ENCODE measurements at places on chromosomes 11 and 22.

DNA sequence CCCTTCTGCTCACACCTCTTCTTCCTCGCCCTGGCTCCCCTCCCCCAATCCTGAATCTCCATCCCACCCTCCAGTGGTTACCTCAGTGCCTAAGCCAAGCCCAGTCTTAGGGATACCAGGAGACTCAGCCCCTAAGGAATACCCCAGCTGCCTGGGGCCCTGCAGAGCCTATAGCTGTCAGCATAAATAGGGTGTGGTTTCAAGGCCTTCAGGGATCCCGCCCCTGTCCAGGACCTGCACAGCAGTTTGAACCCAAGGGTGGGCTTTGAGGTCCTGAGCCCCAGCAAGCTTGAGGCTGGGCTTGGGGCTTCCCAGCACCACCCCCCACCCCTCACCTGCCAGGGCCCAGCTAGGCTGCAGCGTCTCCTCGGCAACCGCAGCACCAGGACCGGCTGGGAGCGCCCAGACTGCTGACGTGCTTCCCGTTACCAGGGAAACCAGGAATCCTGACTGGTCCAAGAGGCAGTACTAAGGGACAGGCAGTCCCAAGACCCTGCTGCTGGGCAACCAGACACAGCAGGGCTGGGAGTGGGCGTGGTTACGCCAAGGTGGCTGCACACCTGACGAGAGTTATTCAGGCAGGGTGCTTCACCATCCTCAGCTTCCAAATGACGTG lies 13.7 kb downstream of the APBB1 start:
- no peak for DNase-seq

DNA sequence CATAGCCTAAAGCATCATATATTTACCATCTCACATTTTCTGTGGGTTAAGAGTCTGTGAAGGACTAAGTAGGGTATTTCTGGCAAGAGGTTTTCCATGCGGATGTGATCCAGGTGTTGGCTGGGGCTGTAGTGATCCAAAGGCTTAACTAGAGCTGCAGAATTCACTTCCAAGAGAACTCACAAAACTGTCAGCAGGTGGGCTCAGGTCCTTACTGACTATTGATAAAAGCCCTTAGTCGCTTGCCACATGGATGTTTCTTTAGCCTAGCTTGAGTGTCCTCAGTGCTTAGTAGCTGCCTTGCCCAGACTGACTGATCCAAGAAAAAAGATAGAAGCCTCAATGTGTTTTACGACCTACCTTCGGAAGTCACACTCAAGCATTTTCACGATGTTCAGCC lies 250.8 kb downstream of the CNTN5 start:
- DNase-seq, result no peak

- no peak for DNase-seq
Observed at GRCh38 chr11:77115181-77115611, 12.6 kb downstream of the OMP start.

DNA sequence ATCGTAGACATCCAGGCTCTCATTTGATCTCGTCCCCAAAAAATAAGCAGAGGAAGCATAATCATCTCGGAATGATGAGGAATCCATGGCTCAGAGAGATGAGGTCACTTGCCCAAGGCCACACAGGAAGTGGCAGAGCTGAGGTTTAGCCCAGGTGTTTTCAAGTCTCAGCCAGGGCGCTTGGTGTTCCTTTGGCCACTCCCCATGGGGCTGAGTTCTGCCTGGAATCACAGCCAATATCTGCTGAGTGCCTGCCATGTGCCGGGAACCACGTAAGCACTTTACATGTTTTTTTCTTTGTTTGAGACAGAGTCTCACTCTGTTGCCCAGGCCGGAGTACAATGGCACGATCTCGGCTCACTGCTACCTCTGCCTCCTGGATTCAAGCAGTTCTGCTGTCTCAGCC lies 29.5 kb upstream of the MYH9 start:
- no peak for DNase-seq

GRCh38 chr11:121473064-121473777 lies 20.5 kb upstream of the SORL1-AS1 start:
- DNase-seq, result no peak

GRCh38 chr22:28670161-28670560 lies 9.5 kb downstream of the TTC28 start:
- DNase-seq, result no peak

GRCh38 chr22:25645964-25646363 lies 81.5 kb downstream of the GRK3 start:
- DNase-seq, result no peak

GRCh38 chr11:113167599-113167998 lies 146.8 kb upstream of the TTC12 start:
- DNase-seq, result no peak

DNA sequence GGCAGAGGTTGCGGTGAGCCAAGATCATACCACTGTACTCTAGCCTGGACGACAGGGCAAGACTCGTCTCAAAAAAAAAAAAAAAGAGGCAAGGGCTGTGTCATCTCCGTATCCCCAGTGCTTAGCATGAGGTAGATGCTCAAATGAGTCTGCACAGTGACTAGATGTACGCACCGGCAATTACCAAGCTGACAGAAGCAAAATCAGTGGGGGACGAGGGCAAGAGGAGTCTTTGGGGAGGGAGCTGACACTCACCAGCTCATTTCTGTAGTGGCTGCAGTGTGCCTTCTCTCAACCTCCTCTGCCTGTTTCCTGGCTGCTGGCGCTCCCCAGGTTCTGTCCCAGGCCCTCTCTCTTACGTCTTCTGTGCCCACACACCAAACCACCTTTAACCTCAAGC lies 69.9 kb downstream of the PACSIN2 start:
- DNase-seq, result no peak

- DNase-seq, result no peak
Observed at GRCh38 chr11:43576320-43576802, 104.2 kb upstream of the HSD17B12 start.

GRCh38 chr11:124798991-124799347 lies 1.2 kb downstream of the MSANTD2 start:
- DNase-seq, result no peak

DNA sequence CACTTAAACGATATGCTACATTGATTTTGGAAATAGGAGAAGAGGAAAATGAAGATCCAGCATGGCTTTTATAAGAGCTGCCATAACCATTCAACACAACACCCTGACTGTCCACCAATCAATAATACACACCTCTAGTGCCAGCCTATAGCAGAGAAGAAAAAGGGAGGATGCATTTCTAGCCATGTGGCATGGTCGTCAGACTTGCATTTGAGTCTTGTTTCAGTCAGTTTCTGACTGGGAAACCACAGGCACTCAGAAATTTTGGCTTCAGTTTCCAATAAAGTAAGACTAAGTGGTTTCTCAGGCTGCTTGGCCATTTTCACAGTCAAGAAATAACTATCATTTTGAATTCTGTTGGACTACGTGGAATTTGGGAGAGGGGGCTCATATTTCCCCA lies 523.5 kb upstream of the LRRC4C start:
- no peak for DNase-seq

GRCh38 chr22:29442976-29443375 lies 4.6 kb downstream of the RFPL1 start:
- DNase-seq, result no peak

DNA sequence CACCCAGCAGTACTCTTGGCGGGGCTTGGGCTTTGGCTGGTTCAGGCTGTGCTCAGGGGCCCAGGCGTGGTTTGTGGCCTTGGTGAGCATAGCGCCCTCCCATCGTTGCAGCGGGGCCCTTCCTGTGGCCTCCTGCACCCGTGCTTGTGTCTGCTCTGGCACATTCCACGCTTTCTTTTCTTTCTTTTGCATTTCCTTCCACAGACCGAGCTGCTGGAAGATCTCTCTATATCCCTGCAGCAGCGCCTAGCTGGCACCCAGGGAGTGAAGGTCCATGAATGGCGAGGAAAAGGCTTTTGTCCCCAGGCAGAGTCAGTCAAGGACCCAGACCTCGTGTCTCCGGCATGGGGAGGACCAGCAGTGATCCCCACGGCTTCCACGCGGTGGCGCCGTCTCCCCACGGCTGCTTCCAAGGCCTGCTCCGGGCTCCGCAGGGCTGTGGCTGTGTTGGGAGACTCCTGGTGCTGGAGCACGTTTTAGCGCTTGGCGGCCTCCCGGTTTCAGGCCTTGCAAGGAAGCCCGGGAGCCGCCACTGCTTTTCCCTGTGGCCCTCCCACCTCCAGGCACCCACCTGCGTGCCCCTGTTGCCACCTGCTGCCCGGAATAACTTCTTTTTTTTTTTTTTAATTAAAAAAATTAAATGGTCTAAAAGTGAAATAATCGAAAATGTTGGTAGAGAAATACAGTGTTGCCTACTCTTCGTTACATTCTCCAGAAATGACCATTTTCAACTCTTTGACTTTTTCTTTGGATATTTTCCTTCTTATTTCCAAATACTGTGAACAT lies 28.5 kb downstream of the GLB1L2 start:
- peak; percentile 88 for DNase-seq

DNA sequence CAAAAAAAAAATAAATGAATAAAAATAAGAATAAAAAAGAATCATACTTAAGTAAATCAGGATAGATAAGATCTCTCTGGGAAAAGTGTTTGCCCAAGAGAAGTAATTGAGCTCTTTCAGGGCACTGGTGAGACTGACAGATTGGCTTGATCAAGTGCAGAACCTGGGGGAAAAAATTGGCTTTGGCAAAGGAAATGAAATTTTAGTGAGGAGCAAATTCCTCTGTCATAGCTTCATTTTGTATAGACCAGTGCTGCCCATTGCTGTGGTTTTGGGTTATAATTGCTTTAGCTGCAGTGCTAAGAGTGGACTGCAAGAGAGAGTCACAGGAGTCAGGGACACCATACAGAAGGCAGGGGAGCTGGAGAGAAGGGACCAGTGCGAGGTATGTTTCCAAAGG lies 35.7 kb downstream of the SFI1 start:
- DNase-seq, result no peak

- DNase-seq, result no peak
Observed at GRCh38 chr11:74896311-74896710, 52.6 kb downstream of the XRRA1 start.

DNA sequence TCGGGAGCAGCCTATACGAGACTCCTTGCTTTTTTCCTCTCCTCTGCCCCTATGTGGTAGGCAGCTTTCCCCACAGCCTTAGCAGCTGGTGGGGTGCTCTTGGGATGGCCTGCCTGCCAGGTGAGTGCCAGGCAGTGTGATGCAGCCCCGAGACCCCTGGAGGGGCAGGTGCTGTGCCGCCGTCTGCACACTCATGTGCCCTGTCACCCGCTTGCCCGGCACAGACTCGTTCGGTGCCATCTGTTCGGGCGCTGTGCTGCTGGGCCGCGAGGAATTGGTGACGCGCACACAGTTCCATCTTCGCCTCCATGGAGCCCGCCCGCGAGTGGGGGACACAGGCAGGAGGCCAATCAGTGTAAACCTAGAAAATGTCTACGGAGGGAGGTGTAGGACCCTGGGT lies 15.1 kb downstream of the TRMU start:
- no peak for DNase-seq

DNA sequence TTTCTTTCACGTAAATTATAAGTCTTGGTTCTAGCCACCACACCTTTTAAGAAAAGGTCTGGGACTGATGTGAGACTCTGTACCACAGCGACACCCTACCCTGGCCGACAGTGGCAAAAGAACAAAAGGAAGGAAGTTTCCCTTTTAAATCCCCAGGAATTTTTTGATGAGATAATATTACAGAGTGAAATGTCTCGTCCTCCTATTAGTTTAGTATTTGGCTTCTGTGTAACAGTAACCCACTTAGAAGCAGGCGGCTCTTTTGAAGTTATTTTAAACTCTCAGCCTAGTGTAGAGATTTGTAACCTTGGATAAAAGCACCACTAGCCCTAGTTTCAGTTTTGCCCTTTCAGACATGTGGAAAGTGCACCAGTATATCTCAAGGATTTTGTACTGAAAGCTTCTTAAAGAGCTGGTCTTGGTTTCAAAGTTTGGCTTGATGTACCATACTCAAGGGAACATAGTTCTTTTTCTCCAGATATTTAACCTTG lies 84.1 kb downstream of the C22orf31 start:
- DNase-seq, result no peak

DNA sequence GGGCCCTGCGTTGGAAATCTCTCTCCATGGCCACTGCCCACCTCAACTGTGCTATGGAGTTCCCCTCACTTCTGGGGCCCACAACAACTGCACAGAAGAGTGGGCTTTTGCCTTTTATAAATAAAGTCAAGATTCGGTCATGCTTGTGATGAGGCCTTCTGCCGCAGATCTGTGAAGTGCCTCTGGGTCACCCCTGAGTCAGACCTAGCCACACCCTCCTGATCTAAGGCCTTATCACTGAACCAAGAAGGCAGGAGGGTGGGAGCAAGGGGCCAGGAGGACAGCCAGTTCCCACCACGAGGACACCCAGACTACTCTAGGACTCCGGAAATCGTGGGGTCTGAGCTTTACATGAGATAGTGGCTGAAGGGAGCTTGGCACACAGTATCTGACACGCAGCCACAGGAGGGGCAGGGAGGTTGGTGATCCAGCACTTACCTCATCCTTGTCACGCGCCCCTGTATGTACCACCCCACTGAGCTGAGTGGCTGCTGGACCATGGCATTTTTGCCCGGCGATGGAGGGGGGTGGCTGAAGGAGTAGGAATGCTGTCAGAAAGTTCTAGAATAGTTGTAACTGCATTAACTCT lies 115.7 kb downstream of the ABTB2 start:
- DNase-seq, result no peak

GRCh38 chr11:89136606-89137005 lies 41.1 kb upstream of the TYR start:
- no peak for DNase-seq
